Hepatic stellate cell (primary cell): ENCODE measurements at places on chromosomes 16 and 17.

DNA sequence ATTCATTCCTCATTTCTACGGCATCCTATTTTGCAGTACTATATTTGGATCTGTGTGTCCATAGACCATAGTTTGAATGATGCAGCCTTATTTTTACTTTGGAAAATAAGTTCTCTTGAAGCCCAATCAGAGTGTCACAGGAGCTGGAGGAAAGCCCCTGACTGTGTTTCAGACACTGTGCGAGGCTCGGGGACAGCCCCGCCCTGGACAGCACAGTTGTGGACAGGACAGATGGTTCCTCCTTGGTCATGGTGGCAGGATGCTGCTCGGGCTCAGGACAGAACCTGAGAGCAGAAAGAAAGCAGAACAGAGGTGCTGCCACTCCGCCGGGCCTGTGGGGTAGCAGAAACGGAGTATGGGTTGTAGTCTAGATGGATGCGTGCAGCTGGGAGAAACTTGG is 22.9 kb downstream of the BANP start:
- DNase-seq = no peak

- peak; percentile 5 for DNase-seq
Measured at GRCh38 chr17:80119839-80120238, 18.5 kb downstream of the GAA start.

DNA sequence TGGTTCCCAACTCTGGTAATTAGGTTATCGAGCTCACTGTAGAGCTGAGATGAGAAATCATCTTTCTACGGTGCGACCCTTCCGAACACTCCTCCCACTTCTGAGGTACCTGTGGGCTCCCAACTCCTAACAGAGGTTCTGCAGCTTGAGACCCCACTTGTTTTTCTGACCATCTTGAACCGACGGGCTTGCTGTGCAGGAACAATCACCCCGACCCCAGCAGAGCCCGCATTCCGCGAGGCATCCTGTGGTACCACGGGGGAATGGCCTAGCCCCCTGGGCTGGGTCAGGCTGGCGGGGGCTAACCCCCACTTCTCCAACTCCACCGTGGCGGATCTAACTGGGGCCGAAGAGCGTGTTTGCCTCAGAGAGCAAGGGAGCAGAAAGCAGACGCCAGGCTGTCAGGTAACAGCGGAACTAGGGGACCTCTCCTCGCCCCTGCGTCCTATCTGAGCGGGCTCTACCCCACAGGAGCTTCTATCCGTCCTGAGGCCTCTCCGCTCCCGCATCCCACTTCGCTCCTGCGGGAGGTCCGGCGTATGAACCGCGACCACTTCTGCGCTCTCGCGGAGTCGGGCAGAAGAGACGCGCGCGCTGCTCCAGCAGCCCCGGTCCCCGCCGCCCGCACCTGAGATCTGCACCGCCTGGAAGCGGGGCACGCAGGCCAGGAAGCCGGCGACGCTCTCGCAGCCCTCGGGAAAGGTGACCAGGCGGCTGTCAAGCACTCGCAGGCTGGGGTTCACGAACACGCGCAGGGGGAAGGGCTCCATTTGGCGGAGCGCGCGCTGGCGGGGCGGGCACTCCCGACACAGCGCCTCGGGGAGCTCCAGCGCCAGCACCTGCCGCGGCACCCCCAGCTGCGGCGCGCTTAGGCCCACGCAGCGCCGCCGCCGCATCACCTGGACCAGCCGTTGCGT is 761 bp downstream of the PDF start:
- peak; percentile 34 for DNase-seq

- peak; percentile 68 for DNase-seq
Measured at GRCh38 chr17:78924481-78925151, 571 bp downstream of the TIMP2 start.

DNA sequence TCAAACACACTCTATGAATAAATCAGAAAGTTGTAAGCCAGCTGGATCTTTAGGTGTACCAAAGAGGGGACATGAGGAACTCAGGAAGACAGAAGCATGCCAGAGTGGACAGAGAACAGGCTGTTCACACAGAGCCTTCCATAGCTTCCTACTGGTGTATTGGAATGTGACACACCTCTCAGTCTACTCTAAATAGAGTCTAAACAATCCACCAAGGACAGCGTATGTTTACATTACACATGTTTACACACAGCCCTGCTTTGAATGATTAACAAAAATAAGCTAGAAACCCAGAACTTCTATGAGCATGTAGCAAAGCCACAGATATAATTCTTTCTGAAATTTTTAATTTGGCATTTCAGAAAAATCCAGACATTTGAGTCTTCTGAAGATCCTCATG is 1279.0 kb upstream of the CDH8 start:
- DNase-seq = no peak

GRCh38 chr16:81403601-81404391 is 40.8 kb upstream of the CMIP start:
- DNase-seq = peak; percentile 91

DNA sequence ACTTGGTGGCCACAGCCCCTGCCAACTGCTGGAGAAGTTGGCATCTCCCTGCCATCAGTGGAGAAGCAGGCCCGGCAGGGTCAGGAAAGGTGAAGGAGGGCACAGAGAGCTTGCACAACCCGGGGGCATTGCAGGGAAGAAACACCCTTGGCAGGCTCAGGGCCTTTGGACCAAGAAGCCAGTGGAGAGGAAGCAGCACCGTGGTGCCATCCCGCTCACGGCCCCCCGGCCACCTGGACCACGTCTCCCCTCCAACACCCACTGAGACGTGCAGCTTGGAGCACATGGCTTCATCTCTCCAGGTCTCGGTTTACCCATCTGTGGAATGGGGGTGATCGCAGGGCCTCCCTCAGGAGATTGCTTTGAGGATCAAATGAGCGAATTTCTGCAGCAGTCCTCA is 158.1 kb downstream of the RBFOX3 start:
- no peak for DNase-seq

GRCh38 chr17:61280851-61281250 is 118.8 kb upstream of the TBX2 start:
- no peak for DNase-seq

DNA sequence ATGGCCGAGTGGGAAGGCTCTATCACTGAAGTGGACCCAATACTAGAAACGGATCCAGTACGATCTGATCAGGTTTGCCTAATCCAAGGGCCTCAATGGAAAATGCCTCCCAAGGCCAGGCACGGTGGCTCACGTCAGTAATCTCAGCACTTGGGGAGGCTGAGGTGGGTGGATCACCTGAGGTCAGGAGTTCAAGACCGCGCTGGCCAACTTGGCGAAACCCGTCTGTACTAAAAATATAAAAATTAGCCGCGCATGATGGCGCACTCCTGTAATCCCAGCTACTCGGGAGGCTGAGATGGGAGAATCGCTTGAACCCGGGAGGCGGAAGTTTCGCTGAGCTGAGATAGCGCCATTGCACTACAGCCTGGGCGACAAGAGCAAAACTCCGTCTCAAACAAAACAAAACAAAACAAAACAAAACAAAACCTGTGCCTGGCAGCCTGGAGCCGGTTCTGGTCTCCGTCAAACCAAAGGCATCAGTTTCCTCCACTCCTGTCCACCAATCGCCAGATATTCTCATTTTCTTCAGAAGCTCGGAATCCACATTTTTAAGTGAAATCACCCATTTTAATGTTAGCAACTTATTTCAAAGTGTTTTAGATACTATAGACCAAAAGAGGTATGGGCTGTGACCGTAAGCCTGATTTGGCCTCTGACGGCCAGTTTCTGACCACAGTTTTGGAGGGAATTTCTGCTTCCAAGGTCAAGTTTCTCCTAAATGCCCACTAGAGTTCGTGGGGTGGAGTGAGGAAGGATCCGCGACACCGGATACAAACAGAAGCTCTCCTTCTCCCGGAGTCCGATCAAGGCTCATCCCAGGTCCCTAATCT is 664 bp downstream of the NQO1 start:
- no peak for DNase-seq

- DNase-seq = no peak
Measured at GRCh38 chr16:64532117-64532516, 589.7 kb downstream of the CDH11 start.

- no peak for DNase-seq
Measured at GRCh38 chr16:1834096-1834495, 7.1 kb downstream of the FAHD1 start.
